Activated naive CD4-positive, alpha-beta T cell treated with anti-CD3 and anti-CD28 coated beads for 36 hours (primary cell): ENCODE measurements at places on chromosomes 6 and 20. TPM values are rescaled to one million over a fixed set of nuclear protein-coding genes. Genes with fewer than 3 reads are reported as not detected.

The PTGIS gene
- total RNA-seq, result not detected

The ABT1 gene
- total RNA-seq, result 17.3 TPM

The PRKN gene
- total RNA-seq, result 0.33 TPM

The TRIM15 gene
- 0.79 TPM for total RNA-seq

The HCRTR2 gene
- total RNA-seq, result not detected

The LTB gene
- 50.5 TPM for total RNA-seq

The CALHM4 gene
- total RNA-seq, result not detected

The C6orf15 gene
- not detected for total RNA-seq

The CEBPB gene
- 38.6 TPM for total RNA-seq

DNA sequence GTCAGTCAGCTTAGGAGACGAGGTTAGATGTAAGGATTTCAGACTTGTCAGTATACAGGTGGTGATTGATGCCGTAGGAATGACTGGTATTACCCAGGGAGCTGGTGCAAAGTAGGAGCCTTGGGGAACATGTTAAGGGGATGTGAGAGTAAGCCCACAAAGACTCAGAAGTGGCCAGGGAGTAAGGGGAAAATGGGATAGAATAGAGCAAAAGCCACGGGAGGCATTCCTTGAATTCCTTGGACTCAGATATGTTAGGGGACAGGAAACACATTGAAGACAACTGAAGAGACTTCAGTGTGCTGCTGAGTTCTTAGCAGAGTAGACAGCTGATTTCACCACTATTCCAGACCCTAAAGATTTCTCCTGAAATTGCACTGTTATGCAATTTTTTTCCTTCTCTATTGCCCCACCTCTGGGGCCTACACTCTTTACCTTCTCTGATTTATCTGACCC lies 1.2 kb upstream of the ACAT2 start:
- DNase-seq, result no peak

- no peak for DNase-seq
Measured at GRCh38 chr20:34843421-34843820, 18.0 kb upstream of the NCOA6 start.

DNA sequence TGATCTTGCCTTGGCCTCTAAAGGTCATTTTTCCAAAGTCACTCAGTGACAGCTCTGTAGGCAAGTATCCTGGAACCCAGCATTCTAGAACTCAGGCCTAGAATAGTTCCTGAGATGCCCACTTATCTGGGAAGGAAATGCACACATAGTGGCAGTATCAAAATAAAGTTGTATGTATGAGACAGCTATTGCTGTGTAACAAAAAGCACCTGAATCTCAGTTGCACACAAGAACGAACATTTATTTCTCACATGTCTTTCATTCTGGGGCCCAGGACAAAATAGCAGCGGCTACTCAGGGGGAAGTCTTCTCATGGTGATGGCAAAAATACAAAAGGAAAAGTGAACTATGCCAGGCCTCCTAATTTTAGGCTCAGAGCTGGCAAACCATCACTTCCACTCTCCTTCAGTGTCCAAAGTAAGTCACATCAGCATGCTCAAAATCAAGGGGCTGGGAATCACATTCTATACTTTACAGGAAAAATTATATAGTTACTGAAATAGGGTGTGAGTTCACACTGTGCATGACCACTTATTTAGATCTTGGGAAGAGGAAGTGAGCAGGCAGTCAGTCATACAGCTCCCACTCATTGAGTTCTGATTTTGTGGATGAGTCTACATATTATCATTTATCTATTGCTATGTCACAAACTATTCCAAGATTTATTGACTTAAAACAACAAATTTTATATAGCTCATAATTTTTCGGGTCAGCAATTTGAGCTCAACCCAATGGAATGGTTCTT lies 133.7 kb upstream of the RIN2 start:
- no peak for DNase-seq

- peak; percentile 64 for DNase-seq
Measured at GRCh38 chr6:37822851-37823682, 3.5 kb downstream of the ZFAND3 start.

GRCh38 chr6:15088904-15089568 lies 156.8 kb upstream of the JARID2 start:
- DNase-seq, result no peak

GRCh38 chr6:9657994-9658393 lies 756.9 kb downstream of the TFAP2A start:
- no peak for DNase-seq

- DNase-seq, result no peak
Measured at GRCh38 chr6:89360415-89360999, 8.0 kb upstream of the UBE2J1 start.

DNA sequence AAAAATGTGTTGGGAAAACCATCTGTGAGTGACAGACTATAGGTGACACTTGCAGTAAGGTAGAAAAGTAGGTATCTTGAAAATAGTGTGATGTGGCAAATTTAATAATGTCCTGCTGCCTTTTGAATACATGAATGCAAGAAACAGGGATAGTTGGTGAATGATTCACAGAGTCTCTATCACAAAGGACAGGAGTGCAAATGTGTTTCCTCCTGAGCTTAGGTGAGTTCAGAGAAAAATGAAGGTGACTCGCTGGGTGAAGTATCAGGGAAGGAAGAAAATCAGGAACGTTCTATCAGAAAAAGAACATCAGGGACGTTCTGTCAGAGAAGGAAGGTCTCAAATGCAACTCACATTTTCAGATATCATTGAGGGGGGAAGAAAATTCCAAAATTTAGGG lies 557.8 kb upstream of the SLC35B3 start:
- no peak for DNase-seq
